ENCODE measurements at places on chromosomes 2 and 18.

DNA sequence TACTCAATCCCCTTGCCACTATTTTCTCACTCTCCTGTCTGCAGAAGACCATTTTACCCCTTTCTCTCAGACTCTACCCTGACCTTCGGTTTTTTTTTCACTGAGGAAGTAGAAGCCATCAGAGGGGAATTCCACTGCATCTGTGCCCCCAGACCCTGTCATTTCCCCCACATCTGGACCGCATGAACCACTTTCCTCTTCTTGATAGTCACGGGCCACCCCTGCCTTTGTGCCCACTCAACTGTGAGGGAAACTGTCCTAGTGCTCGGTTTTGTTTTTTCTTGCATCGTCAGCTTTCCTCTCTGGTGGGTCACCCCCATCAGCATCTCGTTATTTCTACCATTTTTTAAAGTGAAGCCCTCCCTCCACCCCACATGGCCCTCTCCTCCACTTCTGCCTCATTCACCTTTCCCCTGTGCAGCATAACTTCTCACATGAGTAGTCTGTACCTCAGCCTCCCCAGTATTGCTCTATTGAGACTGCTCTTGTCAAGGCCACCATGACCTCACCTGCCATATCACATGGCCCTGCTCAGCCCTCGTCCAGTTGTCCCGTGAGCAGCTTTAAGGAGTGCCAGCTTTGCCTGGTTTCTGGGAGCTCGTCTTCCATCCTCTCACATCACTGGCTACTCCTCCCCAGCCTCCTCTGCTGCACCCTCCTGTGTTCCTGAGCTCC lies 32.4 kb downstream of the TMEM87B start:
- no peak for DNase-seq

GRCh38 chr2:74708883-74709282 lies 54.8 kb downstream of the SEMA4F start:
- no peak for DNase-seq

GRCh38 chr2:117707874-117708273 lies 106.6 kb upstream of the DDX18 start:
- DNase-seq = no peak

GRCh38 chr2:18456026-18456425 lies 104.4 kb downstream of the RDH14 start:
- no peak for DNase-seq

DNA sequence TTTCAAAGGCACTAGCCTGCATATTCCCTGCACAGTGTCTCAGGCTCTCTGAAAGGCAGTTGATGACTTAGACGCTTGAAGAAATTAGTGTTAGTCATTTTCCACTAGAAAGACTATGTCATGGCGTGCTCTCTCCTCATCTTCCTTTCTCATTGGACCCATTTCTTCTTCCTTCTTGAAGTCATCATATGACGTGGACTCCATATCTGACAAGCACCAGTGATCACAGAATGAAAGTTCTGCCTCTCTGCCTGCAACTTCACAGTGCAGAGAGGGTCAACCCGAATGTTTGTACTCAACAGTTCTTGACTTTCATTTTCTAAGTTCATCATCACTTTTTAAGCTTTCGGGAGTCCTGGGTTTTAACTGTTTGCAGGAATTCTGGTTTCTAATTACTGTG lies 63.7 kb upstream of the CYRIA start:
- DNase-seq = no peak

- DNase-seq = no peak
Observed at GRCh38 chr2:99106913-99107312, 34.6 kb upstream of the C2orf15 start.

- DNase-seq = no peak
Observed at GRCh38 chr2:163011000-163011399, 172.4 kb upstream of the KCNH7 start.

DNA sequence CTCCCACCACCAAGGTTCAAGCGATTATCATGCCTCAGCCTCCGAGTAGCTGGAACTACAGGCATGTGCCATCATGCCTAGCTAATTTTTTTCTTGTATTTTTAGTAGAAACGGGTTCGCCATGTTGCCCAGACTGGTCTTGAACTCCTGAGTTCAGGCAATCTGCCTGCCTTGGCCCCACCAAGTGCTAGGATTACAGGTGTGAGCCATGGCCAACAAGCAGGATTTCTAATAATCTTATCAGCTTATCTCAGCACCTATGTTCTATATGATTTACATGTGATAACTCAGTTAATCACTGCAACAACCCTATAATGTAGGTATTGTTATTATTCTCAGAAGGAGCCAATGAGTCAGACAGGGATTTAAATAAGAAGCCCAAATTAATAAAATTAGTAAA lies 80.3 kb downstream of the GORASP2 start:
- DNase-seq = no peak

DNA sequence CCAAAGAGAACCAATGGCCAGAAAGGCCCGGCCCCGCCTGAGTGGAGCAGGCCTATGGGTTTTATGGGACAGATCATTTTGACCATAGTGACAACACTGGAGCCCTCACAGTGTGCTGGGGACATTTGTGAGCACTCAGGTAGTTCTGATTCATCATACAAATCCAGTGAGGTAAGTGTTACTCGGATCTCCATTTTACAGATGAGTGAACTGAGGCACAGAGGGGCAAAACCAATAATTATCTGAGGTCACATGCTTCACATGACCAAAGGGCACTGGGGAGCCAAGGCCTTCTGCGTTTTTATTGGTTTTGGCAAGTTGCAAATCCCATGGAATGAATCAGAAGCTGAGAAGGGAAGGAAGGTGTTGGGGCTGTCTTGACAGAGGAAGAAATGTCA lies 111.5 kb upstream of the MGAT5 start:
- DNase-seq = no peak

DNA sequence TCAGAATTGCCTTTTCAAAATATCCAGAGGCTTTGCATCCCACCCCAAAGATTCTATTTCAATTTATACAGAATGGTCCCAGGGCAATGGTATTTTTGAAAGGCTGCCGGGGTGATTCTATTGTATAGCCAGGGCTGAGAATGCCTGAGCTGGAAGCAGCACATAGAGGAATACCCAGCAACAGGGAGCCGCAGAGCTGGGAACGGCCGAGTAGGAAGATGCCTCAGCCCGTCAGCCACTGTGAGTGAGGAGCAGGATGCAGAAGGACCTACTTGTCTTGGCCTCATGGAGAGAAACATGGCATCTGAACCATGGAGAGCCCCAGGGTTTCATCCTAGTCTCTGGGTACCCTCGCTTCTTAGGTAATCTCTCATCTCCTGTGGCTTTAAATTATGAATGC lies 170.8 kb upstream of the FHL2 start:
- no peak for DNase-seq

DNA sequence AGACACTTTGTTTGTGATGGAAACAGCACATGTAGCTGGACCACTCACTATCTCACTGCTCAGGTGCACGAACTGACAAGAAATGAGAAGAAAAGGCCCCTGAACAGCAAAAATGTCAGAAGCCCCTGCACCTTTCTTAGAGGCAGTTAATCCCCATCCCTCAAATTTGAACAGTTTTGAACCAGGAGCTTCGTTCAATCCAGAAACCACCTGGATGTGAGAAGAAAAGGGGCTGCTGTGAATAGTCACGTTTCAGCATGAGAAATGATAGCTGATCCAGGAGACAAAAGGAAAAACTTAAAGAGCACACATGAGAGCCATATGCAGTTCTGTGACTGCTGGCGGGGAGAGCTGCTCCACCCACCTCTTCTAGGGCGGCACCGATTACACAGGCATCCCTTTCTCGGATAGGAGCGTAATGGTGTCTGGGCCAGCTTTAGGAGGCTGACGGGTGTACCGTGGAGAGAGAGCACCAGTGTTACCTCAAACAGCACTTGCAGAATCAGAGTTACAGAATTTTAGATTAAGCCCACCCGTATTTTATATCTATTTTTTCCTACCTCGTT lies 117.0 kb upstream of the EML6 start:
- DNase-seq = peak; percentile 13

- DNase-seq = no peak
Observed at GRCh38 chr18:79068341-79068936, 755 bp upstream of the ATP9B start.

DNA sequence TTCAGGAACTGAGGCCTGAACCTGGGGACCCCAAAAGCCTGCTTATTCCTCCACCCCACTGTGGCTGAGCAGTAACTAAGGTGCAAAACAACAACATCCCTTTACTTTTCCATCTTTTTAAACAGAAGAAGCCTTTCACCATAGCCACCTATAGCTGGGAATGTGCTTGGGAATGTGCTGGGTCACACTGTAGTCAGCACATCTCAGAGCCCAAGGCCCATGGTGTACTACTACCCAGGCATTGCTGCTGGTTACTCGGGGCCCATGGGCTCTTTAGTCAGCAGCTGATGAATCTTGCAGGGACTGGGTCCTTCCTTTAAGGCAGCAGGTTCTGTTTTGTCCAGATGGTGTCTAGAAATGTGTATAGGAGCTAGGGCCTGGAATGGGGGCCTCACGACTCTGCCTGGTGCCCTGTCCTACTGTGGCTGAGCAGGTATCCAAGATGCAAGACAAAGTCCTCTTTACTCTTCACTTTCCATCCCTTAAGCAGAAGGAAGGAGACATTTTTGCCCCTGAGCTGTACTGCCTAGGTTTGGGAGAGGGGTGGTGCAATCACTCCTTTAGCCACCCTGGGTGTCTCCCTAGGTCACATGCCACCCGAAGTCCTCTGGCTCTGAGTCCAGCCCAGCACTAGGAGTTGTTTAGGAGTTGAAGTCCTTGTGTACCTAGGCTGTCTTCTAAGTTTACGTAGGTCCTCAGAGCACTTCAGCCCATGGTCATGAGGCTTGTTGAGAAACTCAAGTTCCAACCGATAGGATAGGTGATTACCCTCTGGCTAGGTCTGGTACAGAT lies 70.1 kb downstream of the OXER1 start:
- DNase-seq = no peak

DNA sequence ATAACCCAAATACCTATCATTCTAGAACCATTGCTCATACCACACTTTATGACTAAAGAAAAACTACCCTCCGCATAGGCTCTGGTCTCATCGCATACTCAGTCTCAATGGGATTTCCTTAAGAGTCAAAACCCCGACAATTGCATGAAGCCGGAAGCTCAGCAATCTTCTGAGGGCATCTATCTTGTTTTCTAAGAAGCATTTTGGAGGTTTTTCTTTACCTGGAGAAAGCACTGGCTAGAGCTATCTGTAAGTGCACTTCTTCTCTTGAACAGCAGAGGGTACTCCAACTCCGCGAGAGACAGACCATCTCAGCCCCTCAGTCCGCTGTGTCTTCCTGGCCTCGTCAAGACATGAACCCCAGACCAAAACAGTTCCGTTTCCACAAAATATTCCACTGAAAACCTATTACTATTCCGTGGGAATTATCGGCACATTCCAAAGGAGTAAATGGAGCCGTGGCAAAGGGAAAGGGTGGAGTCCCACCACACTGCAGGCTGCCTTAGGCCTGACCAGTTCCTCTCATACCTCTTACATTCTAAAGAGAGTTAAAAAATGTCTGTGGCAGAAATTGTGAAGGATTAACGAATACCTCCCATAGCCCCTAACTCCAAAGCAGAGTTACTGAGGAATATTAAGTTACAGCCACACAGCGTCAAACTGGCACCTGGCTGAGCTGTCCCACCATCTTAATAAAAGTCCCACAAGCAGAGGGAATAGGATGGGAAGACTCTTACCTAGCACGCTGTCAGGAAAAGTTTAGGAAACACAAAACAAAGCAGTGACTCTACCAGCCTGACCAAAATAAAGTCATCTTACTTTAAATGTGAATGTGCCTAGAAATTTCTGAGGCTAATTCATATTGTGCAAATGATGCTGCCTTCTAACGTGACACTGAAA lies 325.6 kb upstream of the VRK2 start:
- peak; percentile 79 for DNase-seq

Data from NCI-H526 (cell line).